ENCODE measurements at places on chromosomes 13 and 19.

- DNase-seq, result no peak
Observed at GRCh38 chr13:103297083-103297482, 230.9 kb upstream of the SLC10A2 start.

GRCh38 chr13:97249093-97249795 is 27.1 kb downstream of the MBNL2 start:
- no peak for DNase-seq

DNA sequence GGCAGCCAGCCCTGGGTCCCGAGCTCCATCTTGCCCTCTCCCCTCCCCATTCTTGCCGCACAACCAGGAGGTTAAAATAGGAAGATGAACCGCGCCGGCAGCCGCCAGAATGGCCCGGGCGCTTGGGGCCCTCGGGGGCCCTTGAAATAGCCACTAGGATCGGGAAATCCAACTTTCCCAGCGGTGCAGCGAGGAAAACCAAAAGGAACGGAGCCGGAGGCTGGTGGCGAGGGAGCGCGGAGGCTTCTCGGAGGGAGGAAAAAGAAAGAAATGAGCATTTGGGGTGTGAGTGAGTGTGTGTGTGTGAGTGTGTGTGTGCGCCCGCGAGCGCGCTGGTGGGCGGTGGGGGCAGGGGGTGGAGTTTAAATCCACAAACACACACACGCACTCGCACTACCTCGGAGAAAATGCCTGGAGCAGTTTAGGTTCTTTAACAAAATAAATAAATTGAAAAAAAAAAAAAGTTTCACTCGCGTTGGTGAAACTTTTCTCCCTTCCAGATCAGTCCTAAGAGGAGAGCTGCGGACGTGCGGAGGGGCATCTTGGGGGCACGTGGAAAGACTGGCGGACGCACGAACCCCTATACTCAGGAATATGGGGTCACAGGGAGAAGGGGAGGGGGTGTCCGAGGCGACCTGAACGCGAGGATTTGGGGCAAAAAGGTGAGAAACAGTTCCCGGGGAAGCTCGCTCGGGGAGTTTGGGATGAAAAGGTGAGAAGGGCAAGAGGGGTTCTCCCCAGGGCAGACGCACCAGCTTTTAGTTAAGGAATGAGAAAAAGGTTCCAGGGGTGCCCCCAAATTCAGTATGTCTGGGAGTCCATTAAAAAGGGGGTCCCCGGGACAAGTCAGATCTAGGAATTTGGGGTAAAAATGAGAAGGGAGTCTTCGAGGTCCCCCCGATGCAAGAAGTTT is 1.3 kb downstream of the RFX2 start:
- no peak for DNase-seq

- no peak for DNase-seq
Observed at GRCh38 chr13:84191139-84191538, 308.9 kb upstream of the SLITRK1 start.

DNA sequence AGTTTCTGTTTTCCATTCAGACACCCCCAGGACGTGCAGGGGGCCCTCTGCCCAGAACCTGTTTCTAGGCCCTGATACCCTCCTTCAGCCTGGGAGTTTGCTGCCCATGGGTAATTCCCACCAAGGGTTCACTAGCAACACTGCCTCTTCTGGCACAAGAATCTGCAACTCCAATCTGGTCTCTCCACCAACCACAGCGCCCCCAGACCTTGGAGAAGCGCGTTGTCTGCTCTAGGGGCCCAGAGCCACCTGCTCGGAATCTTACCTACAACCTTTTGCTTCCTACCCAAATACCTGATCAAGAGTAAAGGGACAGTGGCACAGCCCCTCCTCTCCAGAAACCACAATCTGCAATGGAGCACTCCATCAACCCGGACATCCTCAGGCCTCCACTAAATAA is 763 bp downstream of the ZNF180 start:
- DNase-seq, result no peak

GRCh38 chr19:1164684-1165531 is 9.2 kb downstream of the SBNO2 start:
- DNase-seq, result no peak

Measured in DMS79 (cell line).